ENCODE measurements at places on chromosomes 1 and 21.

- no peak for DNase-seq
These were observed 4.8 kb downstream of the LCE1D start for GRCh38 chr1:152801333-152801732.

DNA sequence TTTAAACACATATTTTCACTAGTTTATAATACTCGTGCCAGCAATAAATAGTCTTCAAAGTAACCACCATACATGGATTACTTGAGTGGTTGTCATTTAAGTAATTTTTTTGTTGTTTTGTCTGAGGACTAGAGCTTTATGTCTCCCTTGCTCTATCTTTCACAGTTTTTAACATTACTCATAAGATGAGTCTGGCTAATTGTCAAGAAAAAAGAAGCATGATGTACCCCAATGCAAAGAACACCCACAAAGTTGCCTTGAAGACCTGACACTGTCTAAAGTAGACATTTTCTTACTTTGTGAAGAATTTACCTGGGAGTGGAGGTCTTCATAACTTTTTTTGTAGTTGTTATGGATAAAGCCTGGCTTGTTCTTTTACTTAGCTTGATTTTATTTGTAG is 210.4 kb upstream of the BRINP3 start:
- DNase-seq: no peak

- DNase-seq: peak; percentile 51
These were observed 1.5 kb downstream of the TNFRSF25 start for GRCh38 chr1:6464514-6464836.

DNA sequence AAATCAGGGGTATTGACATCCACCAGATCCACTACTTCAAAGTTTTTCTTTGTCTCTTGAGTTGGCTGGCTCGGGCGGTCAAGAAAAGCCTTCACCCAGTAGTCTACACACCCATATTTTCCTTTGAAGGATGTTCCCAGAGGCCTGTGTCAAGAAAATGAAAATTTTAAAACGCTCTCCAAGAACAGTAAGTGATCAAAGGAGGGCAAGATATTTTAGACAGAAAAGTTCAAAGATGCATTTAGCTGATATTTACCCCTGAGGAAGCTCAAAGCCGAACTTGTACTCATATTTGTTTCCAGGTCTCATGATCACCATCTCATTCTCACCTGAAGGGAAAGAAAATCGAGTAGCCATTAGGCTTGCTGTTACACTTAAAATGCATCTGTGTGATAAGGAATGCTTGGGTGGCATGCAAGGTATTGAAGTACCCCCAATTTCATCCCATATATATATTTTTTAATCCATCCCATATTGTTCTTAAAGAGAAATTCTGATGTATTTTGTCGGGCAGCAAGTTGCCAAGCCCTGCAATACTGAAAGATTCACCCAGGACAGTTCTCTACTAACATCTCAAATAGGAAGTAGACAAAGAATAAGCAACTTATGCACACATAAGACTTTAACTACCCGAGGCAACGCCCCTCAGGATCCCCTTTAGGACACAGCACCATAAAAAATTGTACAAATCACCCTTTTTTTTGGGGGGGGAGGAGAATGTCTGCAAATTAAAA is 1.1 kb downstream of the TXNIP start:
- peak; percentile 39 for DNase-seq

DNA sequence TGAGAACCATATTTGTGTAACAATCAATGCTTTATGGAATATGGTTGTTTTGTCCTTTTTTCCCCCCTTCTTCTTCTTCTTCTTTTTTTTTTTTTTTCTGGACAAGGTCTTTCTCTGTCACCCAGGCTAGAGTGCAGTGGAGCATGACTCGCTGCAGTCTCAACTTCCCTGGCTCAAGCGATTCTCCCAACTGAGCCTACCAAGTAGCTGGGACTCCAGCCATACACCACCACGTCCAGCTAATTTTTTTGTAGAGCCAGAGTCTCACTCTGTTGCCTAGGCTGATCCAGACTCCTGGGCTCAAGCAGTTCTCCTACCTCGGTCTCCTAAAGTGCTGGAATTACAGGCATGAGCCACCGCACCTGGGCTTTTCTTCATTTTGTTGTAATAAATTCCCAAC is 86.7 kb downstream of the FMN2 start:
- no peak for DNase-seq

GRCh38 chr1:99850459-99851291 is 514 bp downstream of the AGL start:
- DNase-seq: peak; percentile 10

GRCh38 chr1:162944974-162945674 is 84.1 kb upstream of the CCDC190 start:
- no peak for DNase-seq

DNA sequence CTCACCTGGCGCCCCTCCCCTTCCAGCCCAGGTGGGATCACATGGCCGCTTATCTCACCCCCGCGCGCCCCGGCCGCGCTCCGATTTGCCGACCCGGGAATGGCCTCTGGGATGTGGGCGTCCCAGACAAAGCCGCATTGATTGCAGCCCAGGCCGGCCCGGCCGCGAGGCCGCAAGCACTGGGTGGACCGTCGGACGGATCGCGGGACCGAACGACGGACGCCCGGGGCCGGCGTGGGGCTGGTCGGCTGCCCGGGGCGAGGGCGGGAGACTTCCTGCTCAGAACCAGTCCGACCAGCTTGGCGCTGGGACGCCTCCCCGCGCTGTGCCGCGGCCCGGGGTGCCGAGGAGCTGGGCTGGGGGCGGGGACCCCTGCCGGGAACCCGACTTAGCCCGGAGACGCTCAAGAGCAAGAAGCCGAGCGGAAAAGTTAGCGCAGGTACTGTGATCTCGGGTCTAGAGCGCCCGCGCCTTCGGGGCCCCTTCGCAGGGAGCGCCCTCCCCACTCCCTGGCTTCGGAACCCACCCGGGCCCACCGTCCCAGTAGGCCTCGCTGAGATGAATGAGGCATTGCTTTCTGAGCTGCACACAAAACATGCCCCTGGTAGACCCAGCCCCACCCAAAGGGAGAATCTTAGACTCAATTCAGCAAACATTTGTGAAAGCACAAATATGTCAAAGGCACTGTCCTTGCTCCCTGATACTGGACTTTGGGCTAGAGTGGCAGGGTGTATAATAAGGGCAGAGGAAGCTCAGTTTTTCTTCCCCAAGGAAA is 415 bp upstream of the LAD1 start:
- no peak for DNase-seq

GRCh38 chr1:173392895-173393658 is 84.1 kb upstream of the PRDX6 start:
- no peak for DNase-seq

- DNase-seq: no peak
These were observed 26.4 kb downstream of the SHISAL2A start for GRCh38 chr1:52659356-52659755.

DNA sequence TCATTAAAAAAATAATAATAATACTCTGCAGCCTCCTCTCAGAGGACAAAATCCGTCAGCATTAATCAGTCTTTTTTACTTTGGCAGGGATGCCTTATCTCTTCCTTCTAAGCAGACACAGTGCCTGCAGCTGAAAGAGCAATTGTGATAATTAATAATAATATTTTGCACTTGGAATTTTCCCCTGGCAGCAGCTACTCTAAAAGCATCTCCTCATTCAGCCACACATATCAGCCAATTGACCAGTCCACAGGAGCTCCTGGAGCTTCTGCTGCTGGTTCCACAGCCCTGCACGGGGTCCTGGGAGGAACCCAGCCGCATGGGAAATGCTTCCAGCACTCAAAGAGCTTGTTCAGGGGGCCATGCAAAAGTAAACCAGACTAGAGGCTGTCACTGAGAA is 31.0 kb upstream of the VWA5B1 start:
- DNase-seq: no peak

- no peak for DNase-seq
These were observed 144.6 kb downstream of the CLIC6 start for GRCh38 chr21:34813266-34813894.

GRCh38 chr1:229380536-229381160 is 37.8 kb upstream of the CCSAP start:
- no peak for DNase-seq

DNA sequence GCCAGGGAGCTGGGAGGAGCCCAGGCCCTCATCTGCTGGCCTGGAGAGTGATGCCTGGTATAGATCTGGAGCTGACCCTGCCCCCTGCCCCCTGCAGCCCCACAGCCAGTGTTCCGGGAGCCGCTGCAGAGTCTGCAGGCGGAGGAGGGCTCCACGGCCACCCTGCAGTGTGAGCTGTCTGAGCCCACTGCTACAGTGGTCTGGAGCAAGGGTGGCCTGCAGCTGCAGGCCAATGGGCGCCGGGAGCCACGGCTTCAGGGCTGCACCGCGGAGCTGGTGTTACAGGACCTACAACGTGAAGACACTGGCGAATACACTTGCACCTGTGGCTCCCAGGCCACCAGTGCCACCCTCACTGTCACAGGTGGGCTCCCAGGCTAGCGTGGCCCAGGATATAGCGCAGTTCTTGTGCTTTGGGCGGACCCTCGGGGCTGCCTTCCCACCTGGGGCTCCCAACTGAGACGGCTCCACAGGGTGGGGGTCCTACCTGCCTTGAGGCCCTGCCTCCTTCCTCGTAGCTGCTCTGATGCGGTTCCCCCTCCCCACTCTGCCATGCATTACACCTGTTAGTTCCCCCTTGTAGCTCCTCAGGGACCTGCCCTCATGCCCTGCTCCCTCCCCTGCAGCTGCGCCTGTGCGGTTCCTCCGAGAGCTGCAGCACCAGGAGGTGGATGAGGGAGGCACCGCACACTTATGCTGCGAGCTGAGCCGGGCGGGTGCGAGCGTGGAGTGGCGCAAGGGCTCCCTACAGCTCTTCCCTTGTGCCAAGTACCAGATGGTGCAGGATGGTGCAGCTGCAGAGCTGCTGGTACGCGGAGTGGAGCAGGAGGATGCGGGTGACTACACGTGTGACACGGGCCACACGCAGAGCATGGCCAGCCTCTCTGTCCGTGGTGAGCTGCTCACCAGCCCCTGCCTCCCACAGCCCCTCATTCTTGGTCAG is 98.7 kb downstream of the OBSCN start:
- DNase-seq: no peak

DNA sequence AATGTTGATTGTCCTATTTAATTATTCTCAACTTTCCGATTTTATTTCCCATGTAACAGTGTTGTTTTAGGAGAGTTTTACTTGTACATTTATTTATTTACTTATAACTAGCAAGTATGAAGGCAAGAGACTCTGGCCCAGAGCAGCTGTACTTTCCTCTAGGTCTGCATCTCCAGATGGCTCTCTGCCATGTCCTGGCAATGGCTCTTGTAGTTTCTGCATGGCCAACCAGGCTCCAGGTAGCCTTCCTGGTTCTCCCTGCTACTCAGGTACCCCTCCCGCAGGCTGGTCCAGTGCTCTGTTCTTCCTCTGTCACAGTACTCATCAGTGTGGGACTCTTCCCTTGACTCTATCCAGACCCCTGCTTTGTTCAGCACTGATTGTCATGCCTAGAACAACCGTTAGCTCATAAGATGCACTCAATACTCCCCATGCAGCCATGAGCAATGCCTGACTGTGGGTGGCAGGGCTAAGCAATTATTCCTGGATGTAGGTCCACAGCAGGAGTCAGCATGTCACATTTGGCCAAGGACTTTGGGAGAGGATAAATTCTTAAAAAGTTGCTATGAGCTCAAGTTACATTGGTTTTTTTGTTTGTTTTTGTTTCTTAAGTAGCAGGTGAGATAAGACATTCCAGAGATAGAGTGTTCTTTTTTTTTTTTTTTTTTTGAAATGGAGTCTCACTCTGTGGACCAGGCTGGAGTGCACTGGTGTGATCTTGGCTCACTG is 10.9 kb upstream of the IL20 start:
- no peak for DNase-seq

DNA sequence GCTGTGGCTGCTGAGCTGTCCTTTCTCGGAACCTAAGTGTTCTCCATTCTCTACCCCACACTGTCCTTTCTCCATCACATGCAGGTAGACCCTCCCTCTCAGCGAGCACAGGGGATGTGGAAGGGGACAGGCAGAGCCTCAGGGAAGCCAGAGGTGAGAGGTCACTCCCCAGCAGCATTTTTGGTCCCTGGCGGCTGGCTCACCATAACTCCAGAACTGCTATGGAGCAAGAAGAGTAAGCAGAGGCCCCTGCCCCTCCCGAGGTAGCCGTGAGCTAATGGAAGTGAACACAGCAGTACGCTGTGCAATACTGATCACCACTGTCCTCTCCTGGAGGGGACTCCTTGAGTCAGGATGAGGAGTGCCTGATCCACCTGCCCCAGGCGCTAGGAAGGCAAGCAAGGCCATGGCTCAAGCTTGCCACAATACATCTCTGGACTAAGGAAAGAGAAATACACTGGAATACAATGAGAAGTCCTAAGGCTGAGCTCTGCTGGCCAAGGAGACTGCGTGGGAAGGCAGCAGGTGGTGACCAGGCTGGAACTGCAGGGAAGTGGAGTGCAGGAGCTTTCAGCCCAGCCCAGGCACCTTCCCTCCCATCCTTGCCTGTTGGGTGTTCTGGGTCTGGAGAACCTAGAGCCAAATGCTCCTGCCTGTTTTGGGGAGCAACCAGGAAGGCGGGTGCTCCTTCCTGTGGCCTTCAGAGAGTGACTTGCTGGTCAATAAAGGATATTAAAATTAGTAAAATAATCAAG is 96.2 kb downstream of the LAMC2 start:
- no peak for DNase-seq

DNA sequence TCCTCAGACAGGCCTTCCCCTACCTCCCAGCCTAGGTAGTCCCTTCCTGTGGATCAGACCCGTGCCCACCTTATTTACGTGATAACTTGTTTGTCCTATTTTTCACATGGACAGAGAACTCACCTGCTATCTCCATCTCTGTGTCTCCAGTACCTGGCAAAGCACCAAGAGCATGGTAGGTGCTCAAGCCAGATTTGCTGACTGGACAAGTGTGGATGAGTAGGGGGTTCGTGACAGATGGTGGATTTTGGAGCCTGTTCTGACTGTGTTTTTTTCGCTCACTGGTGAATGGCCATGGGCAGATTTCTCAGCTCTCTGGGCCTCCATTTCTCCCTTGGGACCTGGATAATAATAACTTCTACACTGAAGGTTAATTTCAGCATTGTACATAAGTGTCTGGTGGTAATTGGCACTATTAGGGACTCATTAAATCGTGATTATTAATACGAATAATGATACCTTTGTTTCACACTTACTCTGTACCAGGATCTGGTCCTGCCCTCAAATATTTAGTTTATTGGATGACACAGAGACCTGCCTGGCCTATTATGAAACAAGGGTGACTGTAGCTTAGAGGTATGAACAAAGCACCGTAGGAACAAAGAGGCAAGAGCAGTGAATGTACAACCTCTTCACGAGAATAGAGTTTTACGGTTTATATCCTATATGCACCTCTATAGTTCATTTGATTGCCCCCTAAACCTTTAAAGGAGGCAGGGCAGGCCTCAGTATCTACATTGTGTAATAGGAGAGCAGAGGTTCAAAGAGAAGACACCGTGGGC is 24.5 kb upstream of the SLC26A9 start:
- no peak for DNase-seq
